ENCODE measurements at places on chromosomes 6 and 20.

DNA sequence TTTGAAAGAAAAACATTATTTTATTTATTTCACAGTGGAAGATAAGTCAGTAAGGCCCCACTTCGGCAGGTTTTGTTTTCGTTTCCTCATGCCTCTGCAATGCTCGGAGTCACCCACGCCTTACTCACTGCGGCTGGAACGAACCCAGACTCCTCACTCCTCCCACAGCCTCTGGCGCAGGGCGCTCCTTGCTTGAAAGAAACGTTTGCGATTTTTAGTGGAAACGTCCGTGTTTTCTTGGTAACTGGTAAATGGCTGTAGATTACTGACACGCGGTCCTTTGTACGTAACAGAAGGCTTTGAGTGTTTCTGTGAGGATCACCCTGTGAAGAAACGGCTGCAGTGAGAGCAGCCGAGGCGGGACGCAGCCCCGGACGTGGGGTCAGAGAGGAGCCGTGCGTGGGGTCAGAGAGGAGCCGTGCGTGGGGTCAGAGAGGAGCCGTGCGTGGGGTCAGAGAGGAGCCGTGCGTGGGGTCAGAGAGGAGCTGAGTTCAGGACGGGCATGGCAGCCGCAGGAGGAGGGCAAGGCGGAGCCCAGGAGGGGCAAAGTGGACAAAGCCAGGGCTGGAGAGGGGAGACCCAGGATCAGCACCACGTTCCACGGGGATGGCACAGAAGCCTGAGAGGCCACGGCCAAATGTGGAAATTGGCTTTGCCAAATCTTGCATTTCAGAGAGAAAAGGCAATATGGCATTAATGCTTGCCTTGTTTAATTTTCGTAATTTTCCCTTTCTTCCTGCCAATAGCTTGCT, 198.6 kb upstream of the THBS2 start:
- DNase-seq, result peak; percentile 90

- no peak for DNase-seq
Measured at GRCh38 chr20:10824750-10825500, 151.1 kb upstream of the JAG1 start.

DNA sequence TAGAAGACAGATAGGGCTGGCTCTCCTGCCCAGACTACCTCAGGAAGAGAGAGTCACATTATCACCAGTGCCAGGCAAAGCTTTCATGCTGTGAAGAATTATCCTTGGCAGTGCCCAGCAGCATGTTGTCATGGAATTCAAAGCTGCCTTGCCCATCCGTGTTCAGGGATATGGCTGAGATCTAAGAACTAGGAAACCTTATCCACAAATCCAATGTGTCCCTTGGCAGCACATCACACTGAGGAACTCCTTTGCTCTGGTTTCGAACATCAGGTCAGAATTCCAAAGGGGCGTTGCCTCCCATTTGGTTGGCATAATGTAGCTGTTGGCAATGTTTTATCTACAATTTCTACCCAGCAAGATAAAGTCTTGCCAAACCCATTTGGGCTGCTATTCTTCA, 52.7 kb downstream of the ADGRF1 start:
- DNase-seq, result no peak

DNA sequence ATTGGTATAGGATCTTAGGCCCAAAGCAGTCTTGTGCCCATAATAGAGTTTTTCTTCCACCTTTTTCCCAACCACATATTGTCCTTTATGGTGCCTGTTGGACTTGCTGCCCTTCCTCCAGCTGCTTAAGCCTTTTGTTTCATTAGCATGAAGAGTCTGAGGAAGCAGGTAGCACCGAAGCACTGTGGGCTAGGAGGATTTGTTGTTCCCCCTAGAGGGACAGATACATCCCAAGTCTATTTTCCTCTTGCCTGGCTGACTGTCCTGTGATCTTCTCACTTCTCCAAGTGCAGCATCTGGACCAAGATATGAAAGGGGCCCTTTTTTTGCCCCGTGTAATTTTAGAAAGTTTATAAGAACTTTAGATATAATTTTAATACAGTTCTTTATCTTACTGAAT, 50.7 kb upstream of the COL10A1 start:
- DNase-seq, result no peak

GRCh38 chr6:112305795-112306564, 41.1 kb upstream of the RFPL4B start:
- no peak for DNase-seq

GRCh38 chr6:26250698-26251044, 114.3 kb upstream of the BTN3A2 start:
- no peak for DNase-seq

GRCh38 chr6:108941281-108941680, 93.1 kb downstream of the ARMC2 start:
- DNase-seq, result no peak

Measured in RKO (cell line).